ENCODE measurements at places on chromosomes 7 and 10.

DNA sequence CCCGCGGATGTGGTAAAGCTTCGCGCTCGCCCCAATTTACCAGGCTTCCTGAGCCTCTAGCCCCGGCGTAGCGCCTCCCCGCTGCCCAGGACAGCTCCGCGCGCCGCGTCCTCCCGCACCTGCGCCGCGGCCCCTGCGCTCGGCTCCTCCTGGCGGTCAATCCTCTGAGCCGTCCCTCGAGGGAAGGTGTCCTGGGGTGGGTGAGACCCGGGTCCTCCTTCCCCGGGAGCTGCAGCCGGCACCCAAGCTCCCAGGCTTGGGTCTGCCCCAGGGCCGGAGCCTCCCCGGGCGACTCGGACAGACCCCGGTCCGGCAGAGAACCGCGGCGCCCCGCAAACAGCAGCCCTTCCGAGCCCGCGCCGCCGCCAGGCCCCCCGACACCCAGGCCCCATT, 512 bp downstream of the OSBPL3 start:
- no peak for DNase-seq

DNA sequence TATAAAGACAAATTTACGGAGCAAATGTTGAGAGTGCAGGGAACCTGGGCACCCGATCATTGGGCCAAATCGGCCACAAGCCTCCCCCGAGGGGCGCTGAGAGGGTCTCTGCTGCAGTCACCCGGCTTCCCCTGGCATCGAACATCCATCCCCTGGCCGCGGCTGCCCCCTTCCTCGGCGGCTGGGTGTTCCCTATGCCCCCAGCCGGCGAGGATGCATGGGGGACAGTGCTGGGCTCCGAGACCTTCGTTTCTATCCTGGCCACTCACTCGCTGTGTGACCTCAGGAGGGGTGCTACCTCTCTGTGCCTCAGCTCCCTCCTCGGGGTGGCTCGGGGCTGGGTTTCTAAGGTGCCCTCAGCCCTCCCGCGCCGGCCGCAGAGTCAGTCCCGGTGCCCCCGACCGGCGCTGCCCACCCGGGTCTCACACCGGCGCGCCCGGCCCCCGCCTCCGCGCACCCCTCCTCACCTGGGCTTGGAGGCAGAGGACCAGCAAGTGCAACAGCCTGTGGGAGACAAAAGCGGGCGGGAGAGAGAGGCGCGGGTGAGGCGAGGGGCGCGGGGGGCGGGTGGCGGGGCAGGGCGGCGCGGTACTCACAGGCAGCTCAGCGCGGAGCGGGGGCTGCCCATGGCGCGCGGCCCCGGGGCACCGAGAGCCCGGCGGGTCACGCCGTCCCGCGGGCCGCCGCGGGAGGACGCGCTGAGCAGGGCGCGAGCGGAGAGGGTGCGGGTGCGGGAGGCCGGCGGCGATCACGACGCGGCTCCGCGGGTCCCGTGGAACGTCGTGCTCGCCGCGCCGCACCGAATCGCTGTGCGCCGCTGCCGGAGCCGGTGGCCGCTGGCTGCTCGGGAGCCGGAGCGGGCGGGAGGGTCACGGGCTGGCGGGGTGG, at the start of gene FGF8:
FGF8 (minus strand) TSS at position 842 of the 888 bp plus-strand sequence; CDS start at position 628, 214 bp downstream.
- DNase-seq, result no peak

DNA sequence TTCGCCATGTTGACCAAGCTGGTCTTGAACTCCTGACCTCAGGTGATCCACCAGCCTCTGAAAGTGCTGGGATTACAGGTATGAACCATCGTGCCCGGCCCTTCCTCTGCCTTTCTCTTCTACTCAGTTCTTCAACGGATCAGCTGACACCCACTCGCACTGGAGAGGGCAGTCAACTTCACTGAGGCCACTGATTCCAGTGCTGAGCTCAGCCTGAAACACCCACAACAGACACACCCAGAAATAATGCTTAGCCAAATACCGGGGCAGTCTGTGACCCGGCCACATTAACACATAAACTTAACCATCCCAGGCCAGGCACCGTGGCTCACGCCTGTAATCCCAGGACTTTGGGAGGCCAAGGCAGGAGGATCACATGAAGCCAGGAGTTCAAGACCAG, 119.3 kb upstream of the CHST15 start:
- DNase-seq, result no peak

- DNase-seq, result no peak
Observed at GRCh38 chr7:132519936-132520335, 56.3 kb downstream of the PLXNA4 start.

DNA sequence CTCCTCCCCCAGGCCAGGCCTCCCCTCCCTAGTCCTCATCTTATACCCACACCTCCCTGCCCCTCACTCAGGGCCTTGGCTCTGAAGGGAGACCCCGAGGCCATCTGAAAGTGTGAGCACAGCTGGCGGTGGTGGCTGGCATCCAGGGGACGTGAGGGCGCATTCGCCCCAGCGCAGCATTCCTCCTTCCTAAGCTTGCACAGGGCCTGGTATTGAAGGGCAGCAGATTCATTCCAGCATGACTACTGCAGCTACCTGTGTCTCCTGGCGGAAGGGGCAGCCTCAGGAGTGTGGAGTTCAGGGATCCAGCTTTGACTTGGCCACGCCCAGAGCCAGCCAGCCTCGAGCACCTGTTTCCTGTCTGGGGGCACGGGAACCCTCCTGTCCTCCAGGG, 72.6 kb downstream of the PARP12 start:
- no peak for DNase-seq

All from bone marrow (tissue), 2 donors.